Ovary (tissue), 10 donors: ENCODE measurements at places on chromosomes 16 and 17.

GRCh38 chr16:28553776-28554633, at the start of gene SGF29:
Gene SGF29 (plus strand): TSS chr16:28553920. CDS start chr16:28581070, 27,150 bp downstream.
- DNase-seq, result peak; percentile 95

DNA sequence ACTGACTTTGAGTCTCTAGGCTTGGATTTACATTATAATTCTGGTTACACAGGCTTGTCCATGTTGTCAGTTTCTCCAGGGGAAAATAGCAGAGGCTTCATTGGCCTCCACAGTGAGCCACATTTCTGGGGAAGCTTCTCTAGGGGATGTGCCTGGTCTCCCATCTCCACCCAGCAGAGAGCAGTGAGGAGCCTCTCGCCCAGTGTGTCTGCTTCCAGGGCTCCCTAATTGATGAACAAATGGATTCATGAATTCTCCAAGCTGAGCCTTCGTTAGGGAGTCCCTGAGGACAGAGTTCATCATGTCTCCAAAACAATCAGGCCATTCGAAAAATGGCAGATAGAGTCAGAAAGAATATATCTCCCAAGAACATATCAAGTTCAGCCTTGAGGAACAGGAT, 162.4 kb upstream of the TOX3 start:
- no peak for DNase-seq

GRCh38 chr16:2514333-2515179, 804 bp downstream of the ATP6V0C start:
- peak; percentile 69 for DNase-seq

GRCh38 chr16:85514295-85514597, 98.9 kb upstream of the GSE1 start:
- DNase-seq, result no peak

DNA sequence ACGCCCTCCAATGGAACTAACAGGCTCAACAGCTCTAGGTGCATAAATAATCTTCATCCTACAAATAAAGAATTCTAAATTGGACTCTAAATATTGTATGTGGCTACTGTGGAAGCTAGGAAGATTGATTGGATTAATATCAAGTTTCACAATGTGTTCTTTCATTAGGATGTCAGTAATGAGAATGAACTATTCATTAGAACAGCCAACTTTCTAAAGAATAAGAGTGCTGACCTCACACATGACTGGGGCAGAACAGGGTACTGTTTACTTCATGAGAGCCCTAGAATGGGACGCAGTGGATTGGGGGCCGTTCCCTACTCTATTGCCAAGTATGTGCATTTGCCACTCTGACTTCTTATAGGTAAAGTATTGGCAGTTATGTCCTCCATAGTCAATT, 528.2 kb upstream of the RBFOX1 start:
- DNase-seq, result no peak

DNA sequence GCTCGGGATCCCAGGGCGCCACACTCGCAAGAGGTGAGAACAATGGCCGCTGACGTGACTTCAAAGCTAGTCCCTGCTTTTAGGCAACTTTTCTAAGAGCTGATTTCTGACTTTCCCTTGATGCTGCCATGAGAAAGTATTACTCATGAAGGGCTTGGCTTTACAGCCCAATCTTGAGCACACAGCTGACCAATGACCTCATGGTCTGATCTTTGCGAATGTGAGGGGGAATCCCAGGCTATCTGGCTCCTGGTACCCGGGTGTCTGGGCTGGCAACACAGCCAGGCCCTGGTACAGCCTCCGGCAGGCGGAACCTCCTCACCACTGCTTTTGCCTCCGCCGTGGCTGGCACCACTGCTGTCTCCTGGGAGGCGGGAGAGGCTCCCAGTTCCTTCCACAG, 17.5 kb downstream of the NDUFAF8 start:
- no peak for DNase-seq

DNA sequence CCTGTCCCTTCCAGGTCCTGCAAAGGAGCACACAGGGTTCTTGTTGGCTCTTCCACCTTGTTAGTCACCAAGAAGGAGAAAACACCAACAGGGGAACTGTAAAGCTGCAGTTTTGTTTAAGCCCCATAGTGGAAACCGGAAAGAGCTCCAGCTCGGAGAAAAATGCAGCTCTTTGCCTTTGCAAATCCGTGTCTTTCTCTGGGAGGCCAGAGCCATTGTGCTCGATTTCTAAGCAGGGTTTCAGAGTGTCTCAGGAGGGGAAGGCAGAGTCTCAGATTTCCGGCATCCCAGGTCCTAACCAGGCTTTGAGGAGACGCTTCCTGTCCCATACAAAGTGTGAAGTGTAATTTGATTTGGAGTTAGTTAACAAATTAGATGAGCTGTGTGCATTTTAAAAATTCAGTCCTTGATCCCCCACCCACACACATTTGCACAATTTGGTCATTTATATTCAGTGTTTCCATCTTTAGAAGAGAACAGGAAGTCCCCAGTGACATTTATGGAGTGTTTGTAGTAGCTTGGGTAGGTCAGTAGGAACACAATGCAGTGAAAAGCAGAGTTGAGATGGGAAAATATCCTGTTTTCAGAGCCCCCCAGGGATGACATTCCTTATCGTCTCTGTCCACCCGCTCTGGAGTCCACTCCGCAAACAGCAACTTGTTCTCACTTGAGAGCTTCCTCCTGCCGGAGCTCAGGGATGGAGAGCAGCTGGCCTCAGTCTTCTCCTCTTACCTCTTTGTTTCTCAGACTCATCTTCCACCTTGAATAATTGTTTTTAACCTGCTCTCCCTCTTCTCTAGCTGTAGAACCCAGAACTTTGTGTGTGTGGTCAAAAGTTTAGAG, 331.9 kb downstream of the SEC14L1 start:
- DNase-seq, result no peak

DNA sequence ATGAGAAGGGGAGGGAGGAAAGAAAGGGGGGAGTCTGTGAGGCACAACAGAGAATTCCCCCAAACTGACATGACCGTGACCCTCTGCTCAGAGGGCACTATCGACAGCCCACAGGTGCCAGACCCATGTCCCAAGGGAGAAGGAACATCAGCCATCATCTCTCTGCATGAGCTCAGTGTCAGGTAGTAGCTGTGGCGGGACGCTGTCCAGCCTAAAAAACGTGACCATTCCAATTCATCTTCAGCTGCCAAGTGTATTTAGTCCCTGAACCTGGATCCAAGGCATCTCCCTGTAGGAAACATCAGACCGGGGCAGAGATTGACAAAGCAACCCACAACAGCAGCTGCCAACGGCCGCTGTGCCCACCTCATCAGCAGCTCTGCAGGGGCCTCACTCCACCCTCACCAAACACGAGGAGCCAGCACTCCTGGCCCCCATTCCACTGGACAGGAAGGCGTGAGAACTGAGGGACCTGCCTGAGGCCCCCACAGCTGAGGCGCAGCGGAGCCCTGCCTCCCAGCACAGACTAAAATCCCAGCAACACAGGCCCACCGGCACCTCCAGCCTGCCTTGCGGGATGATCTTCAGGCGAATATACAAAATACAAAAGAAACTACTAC, 8.6 kb downstream of the TAF1C start:
- no peak for DNase-seq

- DNase-seq, result no peak
Observed at GRCh38 chr17:79330229-79330628, 255.6 kb downstream of the ENGASE start.

- no peak for DNase-seq
Observed at GRCh38 chr17:61970030-61970429, 42.2 kb upstream of the INTS2 start.
